Activated naive CD4-positive, alpha-beta T cell (primary cell): ENCODE measurements at places on chromosomes 3 and 15.

DNA sequence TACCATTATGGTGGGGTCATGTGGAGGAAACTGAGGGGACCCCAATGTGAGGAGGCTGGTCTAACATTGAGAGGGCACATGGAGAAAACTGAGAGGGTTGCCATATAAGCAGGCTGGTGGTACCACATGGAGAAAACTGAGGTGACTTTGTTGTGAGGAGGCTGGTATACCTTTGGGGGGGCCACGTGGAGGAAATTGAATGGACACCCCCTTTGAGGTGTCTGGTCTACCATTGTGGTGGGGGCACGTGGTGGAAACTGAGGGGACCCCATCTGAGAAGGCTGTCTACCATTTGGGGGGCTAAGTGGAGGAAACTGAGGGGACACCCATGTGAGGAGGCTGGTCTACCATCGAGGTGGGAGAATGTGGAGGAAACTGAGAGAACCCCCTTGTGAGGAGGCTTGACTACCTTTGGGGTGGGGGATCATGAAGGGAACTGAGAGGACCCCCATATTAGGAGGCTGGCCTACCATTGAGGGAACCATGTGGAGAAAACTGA, 163.8 kb downstream of the FBLN2 start:
- DNase-seq = no peak

DNA sequence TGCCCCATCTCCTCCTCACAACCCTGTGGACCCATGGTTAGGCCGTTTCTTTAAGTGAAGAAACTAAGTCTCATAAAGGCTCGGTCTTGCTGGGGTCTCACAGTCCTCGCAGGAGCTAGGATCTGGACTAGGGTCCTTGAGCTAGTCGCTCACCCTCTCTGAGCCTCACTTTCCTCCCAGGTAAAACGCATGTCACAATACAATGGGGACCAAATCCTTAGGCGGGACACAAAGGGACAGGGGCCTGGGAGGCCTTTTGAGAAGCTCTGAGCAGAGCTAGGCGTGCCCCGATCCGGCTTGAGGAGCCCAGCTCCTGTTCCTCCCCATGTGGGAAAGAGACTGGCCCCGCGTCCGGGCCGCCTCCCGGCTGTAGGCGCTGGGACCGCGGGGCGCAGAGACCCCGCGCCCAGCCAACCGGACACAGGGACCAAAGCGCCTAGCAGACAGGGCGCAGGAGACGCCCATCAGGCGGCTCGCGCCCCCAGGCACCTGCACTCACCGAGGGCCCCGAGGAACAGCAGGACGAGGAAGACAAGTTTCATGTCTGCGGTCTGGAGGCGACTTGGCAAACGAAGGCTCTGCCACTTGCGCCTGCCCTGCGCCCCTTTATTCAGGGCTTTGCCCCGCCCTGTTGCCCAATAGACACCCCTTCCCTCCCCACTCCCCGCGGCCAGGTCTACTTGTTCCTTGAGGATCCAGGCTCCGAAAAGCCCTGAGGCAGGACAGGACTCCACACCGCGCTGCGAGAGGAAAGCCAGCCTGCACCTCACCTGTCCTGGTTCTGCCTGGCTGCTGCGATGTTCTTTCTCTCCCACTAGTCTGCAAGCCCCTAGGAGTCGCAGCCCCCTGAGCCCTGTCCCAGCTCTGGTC, at the start of gene LTF:
LTF (minus strand) TSS at position 580 of the 870 bp plus-strand sequence; CDS start at position 542, 38 bp downstream.
- no peak for DNase-seq

DNA sequence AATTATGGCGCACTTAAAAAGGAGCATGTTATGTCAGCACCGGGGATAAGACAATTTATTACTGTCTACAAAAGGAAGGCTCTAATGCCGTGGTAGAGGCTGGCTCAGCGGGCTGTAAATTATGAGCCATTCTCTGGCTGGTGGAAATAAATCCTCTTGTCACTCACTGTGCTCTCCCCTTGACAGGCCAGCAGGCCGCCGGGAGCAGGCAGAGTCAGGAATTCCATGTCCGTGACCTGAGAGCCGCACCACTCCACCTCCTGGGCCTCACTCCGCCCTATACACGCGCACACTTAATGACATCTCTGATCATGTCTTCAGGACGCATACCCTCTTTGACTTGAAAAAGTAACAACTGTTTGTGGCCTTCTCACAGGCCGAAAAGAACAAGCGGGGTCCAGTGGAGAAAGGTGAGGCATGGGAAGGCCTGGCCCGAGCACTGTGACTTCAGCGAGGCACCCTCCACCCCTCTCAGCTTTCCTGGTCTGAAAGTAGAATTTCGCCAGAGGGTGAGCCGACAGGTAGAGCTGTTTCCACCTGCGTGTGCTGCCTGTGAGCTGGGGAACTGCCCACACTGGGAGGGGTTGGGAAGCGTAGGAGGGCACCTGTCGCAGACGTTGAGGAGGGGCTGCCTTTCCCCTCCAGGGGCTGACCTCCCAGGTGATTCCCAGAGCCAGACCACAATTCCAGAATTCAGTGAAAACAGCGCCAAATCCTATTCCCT, 13.2 kb upstream of the PCSK6 start:
- no peak for DNase-seq

GRCh38 chr3:35733341-35733740, 94.0 kb downstream of the ARPP21 start:
- no peak for DNase-seq

DNA sequence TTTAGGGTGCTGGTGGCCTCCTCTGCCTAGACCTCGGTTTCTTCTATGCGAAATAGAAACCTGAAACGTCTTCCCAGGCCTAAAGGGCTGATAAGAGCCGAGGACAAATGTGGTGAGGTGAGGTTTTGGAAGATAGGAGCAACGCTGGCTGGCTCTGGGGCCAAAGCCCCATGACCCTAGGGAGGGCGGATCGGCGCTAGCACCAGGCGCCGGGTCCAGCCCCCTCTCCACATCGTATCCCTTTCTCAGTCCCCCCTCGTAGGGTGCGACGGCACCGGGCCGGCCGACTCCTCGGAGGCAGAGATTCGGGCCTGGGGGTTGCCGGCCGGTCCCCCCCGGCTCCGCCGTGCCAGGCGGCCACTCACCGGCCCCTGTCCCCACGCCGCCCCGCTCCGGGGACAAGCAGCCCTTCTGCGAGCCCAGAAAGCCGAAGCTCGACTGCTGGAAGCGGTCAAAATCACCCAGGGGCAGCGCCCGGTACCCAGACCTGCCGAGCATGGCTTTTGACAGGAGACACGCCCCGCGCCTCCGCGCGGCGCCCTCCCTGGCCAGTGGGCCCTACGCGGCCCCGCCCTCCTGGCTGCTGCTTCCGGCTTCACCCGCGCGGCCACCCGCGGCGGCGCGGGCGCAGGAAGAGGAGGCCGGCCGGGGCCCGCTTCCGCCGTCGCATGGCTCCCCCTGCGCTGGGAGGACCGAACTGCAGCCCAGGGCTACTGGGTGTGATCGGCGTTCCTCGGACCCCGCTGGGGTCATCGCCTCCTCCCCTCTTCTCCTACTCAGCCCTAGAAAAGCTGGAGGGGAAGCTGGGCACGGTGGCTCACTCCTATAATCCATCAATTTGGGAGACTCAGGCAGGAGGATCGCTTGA, at the start of gene STOML1:
STOML1 (minus strand) TSS at position 570 of the 868 bp plus-strand sequence; CDS start at position 498, 72 bp downstream.
- DNase-seq = peak; percentile 92

- DNase-seq = no peak
Measured at GRCh38 chr3:9730657-9731205, 804 bp upstream of the BRPF1 start.

GRCh38 chr15:63457379-63457778, 47.0 kb upstream of the USP3 start:
- DNase-seq = no peak

DNA sequence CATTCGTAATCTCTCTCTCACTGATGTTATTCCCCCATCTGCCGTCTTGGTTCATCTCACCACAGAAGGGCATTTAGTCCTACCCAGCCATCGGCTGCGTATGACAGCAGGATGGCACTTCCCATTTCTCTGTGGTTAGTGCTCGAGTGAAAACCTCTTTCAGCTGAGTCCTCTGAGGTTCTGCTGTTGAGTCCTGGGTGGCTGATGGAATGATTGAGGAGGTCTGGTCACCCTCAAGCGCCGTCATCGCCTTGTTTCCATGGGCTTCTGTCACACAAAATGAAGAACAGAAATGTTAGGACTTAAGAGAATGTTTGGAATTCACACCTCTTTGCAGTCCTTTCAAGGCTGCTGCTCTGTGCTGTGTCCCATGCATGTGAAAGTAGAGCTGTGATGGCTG, 9.4 kb upstream of the SACM1L start:
- DNase-seq = no peak

GRCh38 chr15:29712149-29712885, 110.0 kb downstream of the TJP1 start:
- DNase-seq = no peak

DNA sequence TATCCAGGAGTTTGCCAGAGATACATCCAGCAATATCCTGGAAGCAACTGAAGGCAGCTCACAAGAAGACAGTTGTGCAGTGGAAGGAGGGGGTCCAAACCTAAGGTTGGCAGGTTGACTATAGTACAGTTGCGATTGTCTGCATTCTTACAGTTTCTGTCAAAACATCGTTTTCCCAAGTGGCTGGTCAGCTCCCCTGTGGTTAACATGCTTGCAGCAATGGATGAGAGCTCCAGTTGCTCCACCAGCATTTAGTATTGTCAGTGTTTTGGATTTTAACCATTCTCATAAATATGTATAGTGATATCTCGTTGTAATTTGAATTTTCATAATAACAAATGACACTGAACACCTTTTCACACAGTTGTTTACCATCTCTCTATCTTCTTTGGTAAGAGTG, 31.5 kb downstream of the KLF13 start:
- DNase-seq = no peak

DNA sequence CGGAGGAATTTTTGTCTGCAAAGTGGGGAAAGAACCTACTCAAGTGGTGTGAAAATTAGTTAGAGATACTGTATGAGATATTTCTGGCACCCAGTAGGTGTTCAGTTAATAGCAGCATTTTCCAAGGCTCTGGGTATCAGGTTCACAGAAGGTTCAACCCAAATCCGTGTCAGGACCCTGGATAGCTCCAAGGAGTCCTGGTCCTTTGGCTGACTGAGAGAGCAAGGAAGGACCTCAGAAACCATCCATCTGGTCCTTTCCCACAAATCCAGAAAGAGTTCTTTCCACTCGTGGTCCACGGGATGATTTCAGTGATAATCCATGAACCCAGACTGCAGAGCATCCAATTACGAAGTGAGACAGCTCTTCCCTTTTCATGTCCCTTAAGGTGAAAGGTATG, 51.4 kb downstream of the SLC6A11 start:
- DNase-seq = no peak

DNA sequence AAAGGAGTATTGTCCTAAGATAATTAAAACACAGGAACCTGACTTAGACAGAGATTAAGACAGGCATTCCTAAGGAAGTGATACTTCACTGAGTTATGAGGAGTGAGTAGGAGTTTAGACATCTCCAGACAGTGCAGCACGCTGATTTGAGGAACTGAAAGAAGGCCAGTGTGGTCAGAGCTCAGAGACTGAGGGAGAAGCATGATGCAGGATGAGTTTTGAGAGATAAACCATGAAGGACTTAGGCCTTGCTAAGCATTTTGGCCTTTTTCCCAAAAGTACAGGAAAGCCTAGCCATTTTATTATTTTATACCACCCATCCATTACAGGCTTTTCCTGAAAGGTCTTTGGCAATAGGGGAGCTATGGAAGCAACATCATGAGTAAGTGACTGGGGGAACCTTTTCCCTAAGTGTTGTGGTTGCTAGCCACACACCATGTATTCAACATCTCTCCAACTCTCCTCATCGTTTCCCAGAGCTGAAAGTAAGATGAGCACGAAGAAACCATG, 375.6 kb upstream of the TPRG1 start:
- no peak for DNase-seq

DNA sequence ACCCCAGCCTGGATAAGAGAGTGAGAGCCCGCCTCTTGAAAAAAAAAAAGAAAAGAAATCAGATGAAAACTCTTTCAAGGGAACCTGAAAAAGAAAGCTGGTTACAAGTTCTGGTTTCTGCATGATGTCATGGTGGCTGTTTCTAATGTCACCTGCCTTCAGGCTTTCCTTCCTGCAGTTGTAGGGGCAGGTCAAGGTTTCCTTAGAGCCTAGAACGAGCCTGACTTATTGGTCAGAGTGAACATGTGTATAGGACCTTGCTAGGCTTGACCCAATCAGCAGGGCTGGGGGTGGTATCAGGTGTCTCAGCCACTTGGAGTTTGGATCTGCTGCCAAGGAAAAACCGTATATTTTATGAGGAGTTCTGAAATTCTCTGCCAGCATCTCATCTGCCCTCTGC, 3.8 kb downstream of the IVD start:
- DNase-seq = no peak

DNA sequence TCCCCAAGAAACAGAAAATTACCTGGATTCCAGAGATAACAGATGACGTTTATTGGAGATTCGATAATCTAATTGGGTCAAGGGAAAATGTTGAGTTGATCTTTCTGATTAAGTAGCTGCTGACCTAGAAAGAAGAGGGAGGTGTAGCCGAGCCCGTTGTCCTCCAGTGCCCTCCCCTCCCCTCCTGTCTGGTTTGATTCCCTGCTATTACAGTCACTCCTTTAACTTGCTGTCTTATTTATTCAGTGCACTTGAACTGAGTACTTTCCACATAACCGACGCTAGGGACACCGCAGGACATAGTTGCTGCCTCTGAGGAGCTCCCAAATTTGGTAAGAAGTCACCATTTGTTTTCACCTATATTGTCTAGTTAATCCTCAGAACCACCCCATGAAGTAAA, 103.7 kb downstream of the AQP9 start:
- DNase-seq = no peak

DNA sequence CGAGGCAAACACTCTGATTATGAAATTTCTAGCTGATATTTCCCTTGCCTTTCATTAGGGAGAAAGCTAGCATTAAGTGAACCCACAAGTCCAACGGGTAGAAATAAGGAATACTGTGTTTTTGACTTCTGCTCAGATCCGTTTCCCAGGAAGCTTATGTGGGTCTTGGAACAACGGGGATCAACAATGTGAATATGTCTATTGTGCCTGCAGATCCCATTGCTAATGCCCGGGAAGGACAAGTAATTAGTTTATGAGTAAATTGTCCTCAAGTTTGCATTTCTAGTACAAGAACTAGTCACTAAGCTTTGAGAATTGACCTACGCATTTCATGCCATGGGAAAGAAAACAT, 236.4 kb downstream of the UACA start:
- no peak for DNase-seq

GRCh38 chr3:49636883-49637609, 37.1 kb upstream of the APEH start:
- DNase-seq = no peak

DNA sequence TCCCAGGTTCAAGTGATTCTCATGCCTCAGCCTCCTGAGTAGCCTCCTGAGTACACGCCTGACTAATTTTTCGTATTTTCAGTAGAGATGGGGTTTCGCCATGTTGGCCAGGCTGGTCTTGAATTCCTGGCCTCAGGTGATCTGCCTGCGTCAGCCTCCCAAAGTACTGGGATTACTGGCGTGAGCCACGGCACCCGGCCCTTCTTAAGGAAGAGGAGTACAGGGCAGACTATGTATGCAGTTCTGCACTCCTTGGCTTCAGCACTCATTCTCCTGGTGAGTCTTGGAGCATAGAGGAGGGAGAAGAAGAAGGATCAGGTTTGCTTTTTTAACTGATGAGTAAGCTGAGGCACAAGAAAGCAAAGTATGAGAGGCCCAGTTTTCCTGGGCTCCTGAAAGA, 99.8 kb upstream of the HACD2 start:
- no peak for DNase-seq
